ENCODE measurements at places on chromosomes 2 and 18.

GRCh38 chr2:142502402-142502801, 371.6 kb upstream of the LRP1B start:
- no peak for DNase-seq

DNA sequence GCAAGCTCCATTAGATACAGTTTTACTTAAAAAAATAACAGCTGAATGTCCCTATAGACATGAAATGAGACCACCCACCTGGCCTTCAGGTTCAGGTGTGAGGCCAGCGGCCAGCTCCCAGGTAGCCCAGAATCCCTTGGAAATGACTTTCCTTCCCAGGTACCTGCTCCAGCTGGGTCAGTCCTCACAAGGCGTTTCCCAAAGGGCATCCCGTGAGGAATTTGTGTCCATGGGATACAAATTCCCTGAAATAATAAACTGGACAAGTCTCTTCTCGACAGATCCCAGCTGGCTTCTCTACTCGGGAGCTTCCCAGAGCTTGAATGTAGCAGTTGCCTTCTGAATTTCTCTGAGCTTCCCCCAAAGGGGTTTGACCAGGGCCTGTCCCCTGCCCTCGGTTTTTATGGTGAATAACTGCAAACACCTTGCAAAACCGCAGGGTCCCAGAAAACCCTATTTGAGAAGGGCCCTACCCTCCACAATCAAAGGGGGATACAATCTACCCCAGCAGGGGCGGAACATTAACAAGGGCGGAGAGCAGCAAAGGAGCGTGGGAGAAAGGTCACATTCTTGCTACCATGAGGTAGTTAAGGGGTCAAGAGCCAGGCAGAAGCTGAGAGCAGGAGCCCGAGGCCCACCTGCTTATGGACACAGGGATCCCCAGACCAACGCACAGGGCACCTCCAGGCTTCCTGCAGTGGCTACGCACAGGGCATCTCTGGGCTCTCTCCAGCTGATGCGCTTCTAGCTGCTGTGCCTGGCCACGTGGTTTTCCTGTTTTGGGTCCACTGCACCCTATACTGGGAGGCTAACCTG, 107.7 kb downstream of the HDAC4 start:
- DNase-seq = no peak

DNA sequence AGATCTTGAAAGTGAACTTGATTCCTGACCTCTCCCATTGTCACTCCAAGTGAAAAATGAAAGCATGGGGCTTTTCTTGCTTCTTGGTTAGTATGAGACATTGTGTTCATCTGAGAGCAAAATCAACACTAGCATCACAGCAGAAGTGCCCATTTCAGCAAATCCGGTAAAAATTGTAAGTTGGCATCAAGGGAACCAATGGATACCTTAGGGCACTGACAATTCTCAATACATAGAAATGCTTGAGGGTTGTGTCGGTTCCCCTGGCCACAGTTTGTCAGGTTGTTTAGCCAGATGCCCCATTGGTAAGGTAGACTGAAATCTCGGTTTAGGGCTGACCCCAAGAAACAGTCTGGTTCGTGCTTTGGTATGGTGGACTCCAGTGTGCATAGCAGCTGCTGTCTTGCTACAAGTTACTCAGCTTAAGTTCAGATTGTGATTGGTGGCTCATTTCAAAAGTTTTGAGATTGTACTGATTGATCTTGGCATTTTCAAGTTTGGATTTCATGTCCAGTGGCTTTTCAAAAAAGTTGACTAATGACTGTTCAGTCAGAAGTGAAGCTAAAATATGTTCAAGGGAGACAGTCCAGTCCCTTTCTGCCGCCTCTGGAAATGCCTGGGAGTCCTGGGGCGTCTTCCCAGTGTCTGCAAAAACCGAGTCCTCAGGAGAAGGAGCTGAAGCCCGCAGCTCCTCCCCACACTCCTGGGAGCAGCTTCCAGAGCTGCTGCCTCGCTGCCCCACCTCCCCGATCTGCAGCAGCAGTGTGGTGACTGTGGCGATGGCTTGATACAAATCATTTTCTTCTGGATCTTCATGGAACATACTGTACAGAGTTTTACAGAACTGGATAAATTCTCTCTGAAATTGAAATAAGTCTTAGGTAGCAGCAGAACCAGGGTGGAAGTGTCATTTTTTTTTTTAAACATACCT, 5.6 kb downstream of the RPL31 start:
- no peak for DNase-seq

GRCh38 chr2:42132966-42133641, 36.0 kb upstream of the EML4 start:
- peak; percentile 81 for DNase-seq

DNA sequence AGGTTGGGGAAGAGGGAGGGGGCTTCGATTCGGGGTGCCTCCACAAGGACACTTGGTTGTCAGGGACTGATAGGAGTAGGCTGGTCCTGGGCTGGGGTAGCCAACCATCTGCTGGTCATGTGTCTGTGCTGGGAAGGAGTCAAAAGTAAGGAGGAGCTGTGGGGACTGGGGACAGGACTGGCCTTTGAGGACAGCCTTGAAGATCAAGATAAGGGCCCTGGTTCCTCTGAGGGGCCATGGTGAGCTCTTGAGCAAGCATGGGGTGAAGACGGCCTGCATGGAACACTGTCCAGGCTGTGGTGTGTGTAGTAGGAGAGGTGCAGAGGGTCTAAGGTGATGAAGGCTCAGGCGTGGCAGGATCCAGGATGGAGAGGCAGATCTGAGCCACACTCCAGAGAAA, 1.7 kb downstream of the CYP27A1 start:
- DNase-seq = no peak

GRCh38 chr2:223161873-223162458, 110.0 kb downstream of the KCNE4 start:
- no peak for DNase-seq

DNA sequence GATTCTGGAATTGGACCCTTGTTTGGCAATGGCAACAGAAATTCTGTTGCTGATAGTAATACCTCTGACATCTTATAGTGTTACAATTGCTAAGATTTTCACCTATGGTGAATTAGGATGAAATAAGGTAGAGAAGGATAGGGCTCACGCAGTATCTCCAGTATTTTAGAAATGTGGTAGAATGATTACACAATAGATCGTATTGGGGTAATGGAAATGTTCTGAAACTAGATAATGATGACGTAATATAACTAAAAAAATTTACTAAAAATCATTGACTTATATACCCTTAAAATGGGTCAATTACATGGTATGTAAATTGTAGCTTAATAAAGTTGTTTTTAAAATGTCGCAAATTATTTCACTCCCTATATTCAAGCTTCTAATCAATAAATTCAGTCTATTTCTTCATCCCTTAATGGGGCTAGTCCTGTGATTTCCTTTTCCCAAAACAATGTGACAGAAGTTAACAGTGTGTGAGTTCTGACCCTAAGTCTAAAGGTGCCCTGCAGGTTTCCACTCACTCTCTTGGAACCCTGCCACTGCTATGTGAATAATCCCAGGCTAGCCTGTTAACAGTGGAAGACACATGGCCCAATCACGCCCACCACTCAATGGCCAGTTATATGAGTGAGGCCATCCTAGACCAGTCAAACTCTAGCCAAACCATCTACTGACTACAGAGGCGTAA, 31.2 kb downstream of the USP37 start:
- DNase-seq = no peak

DNA sequence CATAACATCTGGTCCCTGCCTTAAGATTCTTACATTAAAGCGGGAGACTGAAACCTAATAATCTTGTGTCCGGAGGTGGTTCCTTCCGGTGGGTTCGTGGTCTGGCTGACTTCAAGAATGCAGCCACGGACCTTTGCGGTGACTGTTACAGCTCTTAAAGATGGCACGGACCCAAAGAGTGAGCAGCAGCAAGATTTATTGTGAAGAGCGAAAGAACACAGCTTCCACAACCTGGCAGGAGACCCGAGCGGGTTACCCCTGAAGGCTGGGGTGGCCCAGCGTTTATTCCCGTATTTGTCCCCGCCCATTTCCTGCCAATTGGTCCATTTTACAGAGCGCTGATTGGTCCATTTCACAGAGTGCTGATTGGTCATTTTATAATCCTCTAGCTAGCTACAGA, 122.3 kb upstream of the SIX2 start:
- no peak for DNase-seq
